ENCODE measurements at places on chromosomes 5 and 9.

- no peak for DNase-seq
These were observed 267.6 kb downstream of the SPOCK1 start for GRCh38 chr5:137231540-137231939.

- DNase-seq, result no peak
These were observed 640 bp downstream of the SURF4 start for GRCh38 chr9:133375116-133375723.

- no peak for DNase-seq
These were observed at the start of gene ECM2 for GRCh38 chr9:92535940-92536850. Gene ECM2 (minus strand): TSS chr9:92535990. CDS start chr9:92522866, 13,124 bp downstream.

- no peak for DNase-seq
These were observed 62.9 kb upstream of the PPARGC1B start for GRCh38 chr5:149667084-149667828.

DNA sequence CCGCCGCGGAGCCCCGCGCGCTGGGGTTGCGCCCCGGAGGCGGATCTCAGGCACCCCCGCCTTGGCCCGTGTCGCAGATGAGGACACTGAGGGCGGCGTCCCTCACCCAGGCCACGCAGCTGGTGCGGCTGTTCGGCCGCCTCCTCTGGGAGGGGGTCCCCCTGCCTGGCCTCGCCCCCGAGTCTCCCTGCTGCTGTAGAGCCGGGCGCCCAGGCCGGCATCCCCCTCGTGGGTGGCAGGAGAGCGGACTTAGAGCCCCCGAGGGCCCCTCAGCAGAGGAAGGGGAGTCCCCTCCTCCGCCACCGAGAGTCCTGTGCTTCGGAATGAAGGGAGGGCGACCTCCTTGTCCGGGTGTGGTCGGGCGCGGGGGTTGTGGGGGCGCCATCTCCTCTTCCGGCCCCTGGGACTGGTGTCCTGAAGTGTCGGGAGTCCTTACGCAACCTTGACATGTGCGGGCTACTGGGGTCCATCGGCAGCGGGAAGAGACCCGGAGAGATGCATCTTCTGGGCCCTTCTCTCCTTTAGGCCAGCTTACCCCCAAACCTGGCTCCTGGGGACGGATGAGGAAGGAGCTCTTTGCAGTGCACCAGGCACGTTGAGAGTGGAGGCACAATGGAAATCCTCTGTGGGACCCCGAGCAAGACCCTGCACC is 11.7 kb upstream of the EXOSC2 start:
- DNase-seq, result no peak

GRCh38 chr9:77455312-77455927 is 192.7 kb downstream of the GNA14 start:
- DNase-seq, result no peak

GRCh38 chr5:66843065-66843464 is 246.9 kb downstream of the MAST4 start:
- no peak for DNase-seq

DNA sequence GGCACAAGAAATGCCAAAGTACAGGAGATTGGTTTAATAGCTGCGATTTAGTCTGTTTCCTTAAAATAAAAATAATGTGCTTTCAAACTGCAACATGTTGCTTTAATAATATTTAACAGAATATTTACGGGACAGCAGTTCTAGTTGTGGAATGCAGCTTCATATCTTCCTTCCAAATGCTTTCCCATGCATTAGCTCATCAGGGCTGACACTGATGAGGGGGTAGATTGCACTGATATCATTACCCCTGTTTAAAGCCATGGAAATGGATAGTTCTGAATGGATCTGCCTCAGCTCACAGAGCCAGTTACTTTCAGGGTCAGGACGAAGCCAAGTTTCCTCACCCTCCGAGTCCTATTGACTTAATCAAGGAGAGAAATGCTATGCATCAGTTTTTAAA is 93.2 kb upstream of the OSMR start:
- DNase-seq, result no peak

- DNase-seq, result no peak
These were observed 21.8 kb downstream of the IRX4 start for GRCh38 chr5:1860949-1861348.

GRCh38 chr5:172096207-172096940 is 89.9 kb upstream of the FBXW11 start:
- DNase-seq, result no peak

- DNase-seq, result no peak
These were observed 220.7 kb upstream of the TMEM161B start for GRCh38 chr5:88489364-88489763.

- no peak for DNase-seq
These were observed 407.7 kb upstream of the GRAMD2B start for GRCh38 chr5:126015235-126016181.

DNA sequence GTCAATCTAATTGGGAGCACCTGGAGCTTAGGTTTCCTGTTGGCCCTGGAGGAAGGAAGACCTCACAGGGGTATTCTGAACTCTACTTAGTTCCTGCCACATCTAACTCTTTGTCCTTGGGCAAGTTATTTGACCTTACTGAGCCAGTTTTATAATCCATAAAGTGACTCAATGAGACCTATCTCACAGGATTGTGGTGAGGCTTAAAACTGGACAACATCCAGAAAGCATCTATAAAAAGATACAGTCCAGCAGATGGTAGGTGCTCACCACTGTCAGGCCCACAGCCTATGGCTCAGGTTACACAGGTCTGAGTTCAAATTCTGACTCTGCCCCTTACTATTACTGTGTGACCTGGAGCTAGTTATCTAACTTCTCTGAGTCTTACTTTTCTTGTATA is 23.3 kb downstream of the KCNV2 start:
- no peak for DNase-seq

- no peak for DNase-seq
These were observed 6.7 kb upstream of the SPATA31E1 start for GRCh38 chr9:87875831-87876545.

GRCh38 chr9:133379153-133380086 is 3.3 kb downstream of the STKLD1 start:
- DNase-seq, result no peak

DNA sequence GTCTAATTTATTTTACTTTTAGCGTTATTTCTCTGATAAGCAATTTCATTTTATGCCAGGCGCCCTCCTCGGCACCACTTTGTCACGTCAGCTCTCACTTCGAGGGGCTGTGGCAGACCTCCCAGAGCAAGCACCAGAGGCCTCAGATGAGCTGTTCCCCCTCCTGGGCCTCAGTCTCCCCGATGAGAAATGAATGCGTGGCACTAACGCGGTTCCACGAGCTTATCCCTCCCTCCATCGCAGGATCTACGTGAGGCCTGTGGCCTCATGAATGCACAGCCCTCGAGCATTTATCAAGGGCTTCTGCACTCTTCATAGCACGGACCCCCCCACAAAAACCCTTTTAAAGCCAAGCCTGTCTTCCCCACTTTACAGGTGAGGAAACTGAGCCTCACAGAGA is 205.2 kb downstream of the CDK5RAP2 start:
- no peak for DNase-seq

GRCh38 chr5:75363726-75364495 is 26.9 kb downstream of the HMGCR start:
- no peak for DNase-seq

DNA sequence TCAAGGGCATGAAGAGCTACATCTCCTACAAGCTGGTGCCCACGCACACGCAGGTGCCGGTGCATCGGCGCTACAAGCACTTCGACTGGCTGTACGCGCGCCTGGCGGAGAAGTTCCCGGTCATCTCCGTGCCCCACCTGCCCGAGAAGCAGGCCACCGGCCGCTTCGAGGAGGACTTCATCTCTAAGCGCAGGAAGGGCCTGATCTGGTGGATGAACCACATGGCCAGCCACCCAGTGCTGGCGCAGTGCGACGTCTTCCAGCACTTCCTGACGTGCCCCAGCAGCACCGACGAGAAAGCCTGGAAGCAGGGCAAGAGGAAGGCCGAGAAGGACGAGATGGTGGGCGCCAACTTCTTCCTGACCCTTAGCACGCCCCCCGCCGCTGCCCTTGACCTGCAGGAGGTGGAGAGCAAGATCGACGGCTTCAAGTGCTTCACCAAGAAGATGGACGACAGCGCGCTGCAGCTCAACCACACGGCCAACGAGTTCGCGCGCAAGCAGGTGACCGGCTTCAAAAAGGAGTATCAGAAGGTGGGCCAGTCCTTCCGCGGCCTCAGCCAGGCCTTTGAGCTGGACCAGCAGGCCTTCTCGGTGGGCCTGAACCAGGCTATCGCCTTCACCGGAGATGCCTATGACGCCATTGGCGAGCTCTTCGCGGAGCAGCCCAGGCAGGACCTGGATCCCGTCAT is 1.4 kb downstream of the SNX18 start:
- no peak for DNase-seq

DNA sequence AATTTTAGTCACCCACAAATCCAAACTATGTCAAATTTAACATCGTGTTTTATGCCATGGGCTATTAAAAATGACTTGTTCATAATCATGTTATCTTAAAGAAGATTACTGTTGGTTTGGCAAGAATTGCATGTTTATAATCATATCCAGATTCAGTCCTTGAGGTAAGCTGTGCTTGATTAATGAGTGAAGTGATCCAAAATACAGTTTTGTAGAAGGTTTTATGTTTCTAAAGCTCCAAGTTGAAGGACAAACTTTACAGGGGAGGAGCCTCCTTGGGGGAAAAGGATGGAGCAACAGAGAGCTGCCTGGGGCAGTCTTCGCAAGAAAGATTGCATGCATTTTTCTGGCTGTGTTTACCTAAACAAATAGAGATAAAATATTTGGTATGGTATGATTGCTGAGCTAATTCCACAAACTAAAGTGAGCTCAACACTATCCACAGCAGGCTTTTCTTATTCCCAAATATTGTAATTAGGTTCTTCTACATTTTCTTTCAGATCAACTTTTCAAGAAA is 189.5 kb upstream of the TYRP1 start:
- no peak for DNase-seq

DNA sequence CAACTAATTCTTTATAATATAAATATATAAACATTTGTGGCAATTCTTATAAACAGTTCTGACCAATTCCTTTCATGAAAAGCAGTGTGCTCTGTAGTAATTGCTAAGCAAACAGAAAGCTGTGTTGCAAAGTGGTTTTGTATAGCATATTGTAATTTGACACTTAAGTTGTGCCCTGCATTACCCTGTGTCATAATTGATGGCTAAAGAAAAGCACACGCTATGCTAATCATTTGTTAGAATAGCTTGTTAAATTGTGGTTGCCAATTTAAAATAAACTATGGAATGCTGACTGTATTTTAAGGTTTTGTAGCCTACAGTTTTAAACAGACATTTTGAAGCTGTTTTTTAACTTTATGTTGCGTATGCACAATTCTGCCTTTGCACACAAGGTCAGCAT is 140.0 kb downstream of the PBX3 start:
- no peak for DNase-seq

DNA sequence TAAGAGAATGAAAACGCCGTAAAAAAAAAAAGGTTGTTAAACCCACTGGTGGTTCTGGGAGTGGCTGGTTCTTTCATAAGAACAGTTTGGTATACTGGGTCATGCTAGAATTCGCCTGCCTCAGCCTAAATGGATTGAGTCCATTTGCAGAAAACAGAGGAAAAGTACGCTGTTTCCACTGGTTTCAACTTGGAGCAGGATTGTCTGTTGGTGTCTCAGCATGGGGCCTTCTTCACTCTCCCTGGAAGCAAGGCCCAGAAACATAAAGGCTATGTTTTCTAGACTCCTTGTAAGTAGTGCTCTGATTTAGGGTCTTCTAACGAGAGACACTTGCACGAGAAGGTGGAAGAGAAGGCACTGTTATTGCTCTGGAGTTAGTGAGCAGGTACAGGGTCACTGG is 116.9 kb upstream of the MTAP start:
- DNase-seq, result no peak

DNA sequence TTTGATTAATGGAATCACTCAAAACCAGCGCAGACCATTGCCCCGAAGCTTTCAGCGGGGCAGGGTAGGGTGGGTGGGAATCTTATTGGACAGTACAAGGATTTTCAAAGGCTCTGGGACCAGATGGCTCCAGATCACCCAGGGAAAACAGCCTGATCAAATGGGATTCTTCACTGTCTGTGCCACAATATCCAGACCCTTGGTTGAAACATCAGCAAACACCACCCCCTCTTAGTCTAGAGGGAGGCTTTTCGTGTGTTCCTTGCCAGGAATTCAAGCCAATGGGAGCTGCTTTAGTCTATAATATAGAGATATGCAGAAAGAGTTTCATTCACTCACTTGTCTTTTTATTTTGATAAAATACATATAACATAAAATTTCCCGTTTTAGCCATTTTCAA is 1.7 kb downstream of the GFI1B start:
- DNase-seq, result no peak

DNA sequence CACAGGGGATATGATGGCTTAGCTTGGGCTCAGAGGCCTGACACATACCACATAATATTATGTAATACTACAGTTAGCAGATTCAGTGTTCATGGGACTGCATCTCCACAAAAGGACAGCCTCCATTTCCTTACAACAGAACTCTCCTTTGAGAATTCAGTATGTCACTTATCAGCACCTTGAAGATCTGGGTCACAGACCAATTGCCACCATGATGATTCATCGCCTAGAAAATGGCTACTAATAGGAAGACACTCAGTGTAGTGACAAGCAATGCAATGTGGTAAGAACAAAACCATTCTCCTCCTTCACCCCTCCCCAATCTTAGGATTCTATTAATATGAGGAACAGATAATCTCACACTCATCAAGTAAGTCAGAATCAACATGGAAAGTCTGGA is 38.7 kb upstream of the PRLR start:
- no peak for DNase-seq

- DNase-seq, result no peak
These were observed 1.6 kb downstream of the FBLL1 start for GRCh38 chr5:168530621-168531150.

GRCh38 chr9:136757328-136757727 is 715 bp downstream of the LCN8 start:
- no peak for DNase-seq

DNA sequence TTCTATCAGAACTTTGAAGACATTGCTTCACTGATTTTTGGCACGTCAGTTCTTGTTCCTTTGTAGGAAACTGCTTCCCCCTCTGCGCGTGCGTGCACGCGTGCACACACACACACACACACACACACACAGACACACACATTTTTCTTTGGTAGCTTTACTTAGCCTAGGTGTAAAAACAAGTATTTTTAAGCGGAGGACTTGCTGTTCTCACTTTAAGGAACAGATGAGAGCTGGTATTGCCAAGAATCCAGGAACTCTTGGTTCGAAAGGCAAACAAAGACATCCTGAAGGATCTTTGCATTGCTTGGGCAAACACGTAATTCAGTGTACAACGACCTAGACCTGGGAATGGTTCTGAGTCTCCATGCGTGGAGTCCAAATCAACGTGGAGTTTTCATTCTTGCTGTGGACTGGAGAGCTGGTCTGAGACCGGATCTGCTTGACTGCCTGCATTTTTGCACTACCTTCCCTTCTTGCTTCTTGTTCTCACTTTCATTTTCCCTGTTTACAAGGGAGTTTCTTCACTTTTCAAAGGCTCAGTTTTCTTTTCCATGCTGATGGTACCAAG is 8.2 kb downstream of the TMEM268 start:
- DNase-seq, result peak; percentile 3

GRCh38 chr5:17748941-17749340 is 114.7 kb downstream of the TAF11L14 start:
- DNase-seq, result no peak

DNA sequence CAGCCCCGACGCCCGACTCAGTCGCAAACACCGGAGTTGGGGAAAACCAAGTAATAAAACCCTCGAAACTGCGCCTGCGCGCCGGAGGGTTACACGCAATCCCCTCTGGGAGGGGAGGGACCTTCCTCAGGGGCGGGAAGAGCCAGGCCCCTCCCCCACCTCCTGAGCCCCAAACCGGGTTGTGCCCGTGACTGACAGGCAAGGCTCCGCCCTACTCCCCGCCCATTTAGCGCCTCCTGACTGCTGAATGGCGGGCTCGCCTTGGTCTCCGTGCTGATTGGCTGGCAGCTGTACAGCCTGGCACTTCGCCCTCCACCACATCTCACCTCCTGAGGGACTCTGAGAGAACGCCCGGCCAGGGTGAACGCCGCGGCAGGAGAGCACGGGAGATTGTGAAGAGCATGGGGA is at the start of gene PRDM9:
Gene PRDM9, plus strand, starts transcription at position 332 of the 408 bp plus-strand sequence. CDS start 1,425 bp downstream, outside the sequence.
- no peak for DNase-seq
